RWPE1 (cell line): ENCODE measurements at places on chromosomes 5 and 9.
A peak's percentile ranks its signal among the peaks of the same experiment; 100 is the strongest.

GRCh38 chr5:133198511-133198910, 146.7 kb downstream of the HSPA4 start:
- no peak for DNase-seq

DNA sequence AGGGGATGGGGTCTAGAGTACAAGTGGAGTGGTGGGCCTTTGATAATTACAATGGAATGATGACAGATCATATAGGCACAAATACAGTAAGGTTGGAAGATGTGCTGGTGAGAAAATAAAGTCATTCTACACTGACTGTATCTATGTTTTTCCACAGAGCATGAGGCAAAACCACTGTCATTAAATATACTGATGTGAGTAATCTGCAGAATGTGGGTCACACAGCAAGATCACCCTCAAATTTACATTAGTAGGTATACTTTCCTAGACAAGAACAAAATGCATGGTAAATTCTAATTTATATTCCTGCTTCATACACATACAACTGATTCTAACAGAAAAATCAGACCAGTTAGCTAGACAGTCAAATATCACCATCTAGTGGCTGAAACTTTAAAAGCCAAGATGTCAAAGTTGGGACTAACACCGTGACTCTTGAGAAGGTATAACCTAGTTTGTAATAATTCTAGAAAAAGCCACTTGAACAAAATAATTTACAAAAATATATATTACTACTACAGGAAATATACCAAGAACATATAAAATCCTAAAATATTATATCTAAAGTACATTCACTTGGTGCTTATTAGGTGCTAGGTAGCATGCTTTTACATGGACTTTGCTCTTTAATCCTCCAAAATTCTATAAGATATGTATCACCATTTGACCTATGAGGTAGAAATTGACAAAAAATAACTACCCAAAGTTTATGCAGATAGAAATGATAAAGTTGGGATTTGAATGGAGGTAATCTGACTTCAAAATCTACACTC, 19.5 kb downstream of the TTC33 start:
- DNase-seq: peak; percentile 56

DNA sequence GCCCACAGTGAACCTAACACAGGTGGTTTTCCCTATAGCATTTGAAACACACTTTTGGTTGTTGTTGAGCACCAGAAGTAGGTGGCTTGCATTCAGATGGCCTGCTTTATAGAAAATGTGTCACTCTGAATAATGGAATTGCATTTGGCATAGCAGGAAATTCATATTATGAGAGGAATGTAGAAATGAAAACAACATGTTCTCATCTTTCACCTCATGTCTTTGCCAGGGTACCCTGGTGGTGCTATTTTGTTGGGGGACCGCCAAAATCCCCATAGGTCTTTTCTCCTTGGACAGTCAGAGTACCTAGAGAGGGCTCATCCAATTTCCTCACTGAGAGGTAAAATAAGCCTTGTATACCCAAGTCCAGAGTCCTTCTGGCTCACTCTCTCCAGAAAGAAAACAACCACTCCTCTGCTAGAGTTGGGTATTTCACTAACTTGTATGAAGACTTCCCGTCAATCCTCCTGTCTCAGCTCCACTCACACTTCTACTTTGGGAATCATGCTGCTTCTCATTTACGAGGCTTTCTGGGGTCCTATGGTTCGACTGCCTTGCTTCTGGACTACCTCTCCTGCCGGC, 67.4 kb downstream of the MRPS27 start:
- no peak for DNase-seq

- no peak for DNase-seq
Observed at GRCh38 chr9:81860581-81860980, 67.6 kb upstream of the SPATA31D4 start.

- no peak for DNase-seq
Observed at GRCh38 chr9:16211946-16212345, 658.5 kb downstream of the BNC2 start.
